ENCODE measurements at places on chromosomes 5 and 9. TPM values are rescaled to one million over a fixed set of nuclear protein-coding genes. Genes with fewer than 3 reads are reported as not detected.

- DNase-seq = no peak
Measured at GRCh38 chr9:116733010-116733641, 46.0 kb downstream of the TRIM32 start.

GRCh38 chr5:39555788-39556187 is 131.0 kb upstream of the DAB2 start:
- DNase-seq = no peak

Gene ADAMTS12
- total RNA-seq = 4.3 TPM

Gene SETX
- 62.4 TPM for total RNA-seq

GRCh38 chr9:3074247-3074646 is 230.4 kb upstream of the PUM3 start:
- DNase-seq = no peak

Gene TAS2R1
- total RNA-seq = not detected

GRCh38 chr5:9596824-9597223 is 33.3 kb downstream of the TAS2R1 start:
- DNase-seq = no peak

Gene GMCL2
- total RNA-seq = not detected

GRCh38 chr5:72179816-72180440 is 72.7 kb downstream of the MAP1B start:
- DNase-seq = no peak

Data from glomerular endothelial cell (primary cell).